ENCODE measurements at places on chromosomes 7 and 10.

DNA sequence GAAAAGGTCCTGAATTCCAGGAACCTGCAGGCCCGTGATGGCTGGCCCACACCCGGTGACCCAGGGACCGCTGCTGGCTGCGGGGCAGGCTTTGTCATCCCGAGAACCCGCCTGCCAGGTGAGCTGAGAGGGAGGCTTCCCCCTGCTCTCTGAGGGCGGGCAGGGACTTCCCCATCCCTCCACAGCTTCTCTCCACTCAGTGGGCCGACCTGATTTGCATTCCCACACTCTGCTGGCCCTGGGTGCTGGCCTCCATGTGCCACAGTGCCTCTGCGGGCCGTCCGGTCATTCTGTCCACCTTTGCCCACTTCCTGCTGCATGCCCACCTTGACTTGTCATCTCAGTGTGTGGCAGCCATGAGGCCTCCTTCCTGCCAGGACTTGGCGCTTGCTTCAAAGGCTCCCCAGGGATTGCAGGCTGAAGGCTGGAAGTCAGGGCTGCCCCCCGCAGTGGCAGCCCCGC is 35.3 kb downstream of the PALD1 start:
- DNase-seq, result no peak

GRCh38 chr7:27605283-27605682 is 57.4 kb downstream of the HIBADH start:
- no peak for DNase-seq

GRCh38 chr7:77980087-77980713 is 181.6 kb downstream of the PHTF2 start:
- no peak for DNase-seq

GRCh38 chr10:7550013-7550412 is 116.8 kb downstream of the ITIH5 start:
- no peak for DNase-seq

DNA sequence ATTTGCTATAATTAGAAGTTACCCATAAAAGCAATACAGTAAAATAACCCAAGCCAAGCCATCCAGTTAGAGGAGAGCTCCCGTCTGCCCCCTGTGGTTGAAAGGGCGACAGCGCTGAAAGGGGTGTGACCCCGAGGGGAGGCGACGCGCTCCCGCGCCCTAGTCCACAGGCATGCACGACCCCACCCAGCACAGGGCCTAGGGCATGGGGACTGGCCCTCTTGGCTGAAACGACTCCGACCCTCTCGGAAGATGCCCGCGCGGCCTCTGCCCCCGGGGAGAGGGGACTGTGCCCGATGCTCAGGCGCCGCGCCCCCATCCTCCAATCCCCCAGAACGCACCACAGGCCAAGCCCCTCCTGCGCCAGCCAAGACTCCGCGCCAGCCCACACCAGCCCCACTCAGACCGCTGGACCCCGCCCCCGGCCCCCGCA is 64.0 kb downstream of the CSGALNACT2 start:
- peak; percentile 88 for DNase-seq

DNA sequence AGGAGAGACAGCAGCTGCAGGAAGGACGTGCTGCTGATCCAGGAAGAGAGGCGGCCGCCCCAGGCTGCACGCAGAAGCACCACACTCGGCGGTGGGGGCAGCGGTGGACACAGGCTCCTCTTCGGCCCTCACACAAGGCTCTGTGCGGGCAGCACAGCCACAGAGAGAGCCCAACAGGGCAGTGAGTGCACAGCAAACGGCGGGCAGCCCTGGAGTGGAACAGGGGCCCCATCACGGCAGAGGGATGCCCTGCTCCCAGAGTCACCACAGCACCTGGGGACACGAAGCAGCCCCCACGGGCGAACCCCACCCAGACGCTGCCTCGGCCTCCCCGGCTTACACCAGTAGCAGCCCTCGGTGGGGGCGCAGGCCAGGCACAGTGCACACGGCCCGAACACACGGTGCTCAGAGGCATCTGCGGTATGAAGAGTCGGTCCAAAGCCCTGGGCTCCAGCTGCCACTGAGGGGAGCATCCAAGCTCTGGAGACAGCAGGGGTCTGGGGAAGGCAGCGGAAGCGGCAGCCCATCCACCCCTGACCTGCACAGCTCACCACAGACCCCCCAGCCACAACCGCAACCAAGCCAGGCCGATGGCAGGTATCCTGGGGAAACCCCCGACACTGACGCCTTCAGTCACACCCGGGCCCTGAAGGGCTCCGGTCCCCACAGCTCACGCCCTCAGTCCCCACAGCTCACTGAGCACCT is 16.8 kb downstream of the NUDT1 start:
- no peak for DNase-seq

- DNase-seq, result no peak
Observed at GRCh38 chr10:118007773-118008172, 39.0 kb downstream of the RAB11FIP2 start.

DNA sequence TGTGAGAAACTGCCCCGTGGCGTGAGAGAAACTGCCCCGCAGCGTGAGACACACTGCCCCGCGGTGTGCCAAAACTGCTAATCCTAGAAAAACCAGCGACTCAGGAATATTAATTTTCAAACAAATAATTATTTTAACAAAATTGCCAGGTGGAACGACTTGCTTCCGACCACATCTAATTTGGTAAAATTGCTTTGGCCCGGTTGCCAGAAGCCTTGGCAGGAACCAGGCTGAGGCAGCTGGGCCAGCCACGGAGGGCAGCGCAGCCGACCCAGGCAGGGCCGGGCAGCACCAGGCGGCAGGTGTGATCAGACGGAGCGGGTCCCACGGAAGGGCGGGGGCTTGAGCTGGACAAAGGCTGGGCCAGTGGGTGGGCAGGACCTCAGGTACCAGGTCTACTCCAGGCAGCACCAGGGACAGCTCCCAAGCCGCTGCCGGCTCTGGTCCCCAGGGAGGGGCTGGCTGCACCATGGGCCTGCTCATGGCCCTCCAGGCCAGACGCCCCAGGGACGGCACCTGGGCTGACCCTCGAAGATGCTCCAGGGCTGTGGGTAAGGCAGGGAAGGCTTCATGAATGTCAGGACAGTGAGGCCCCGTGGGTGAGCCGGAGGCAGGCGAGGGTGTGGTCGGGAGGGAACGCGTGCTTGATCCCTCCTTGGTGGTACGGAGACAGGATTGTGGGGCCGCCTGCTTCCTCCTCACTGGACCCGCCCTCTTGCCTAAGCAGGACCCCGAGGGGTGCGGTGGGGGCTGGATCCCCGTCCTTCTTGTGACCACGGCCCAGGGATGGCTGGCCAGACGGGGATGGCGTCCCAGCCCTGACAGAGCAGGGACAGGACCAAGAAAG is 7.7 kb upstream of the ADGRA1 start:
- DNase-seq, result no peak

DNA sequence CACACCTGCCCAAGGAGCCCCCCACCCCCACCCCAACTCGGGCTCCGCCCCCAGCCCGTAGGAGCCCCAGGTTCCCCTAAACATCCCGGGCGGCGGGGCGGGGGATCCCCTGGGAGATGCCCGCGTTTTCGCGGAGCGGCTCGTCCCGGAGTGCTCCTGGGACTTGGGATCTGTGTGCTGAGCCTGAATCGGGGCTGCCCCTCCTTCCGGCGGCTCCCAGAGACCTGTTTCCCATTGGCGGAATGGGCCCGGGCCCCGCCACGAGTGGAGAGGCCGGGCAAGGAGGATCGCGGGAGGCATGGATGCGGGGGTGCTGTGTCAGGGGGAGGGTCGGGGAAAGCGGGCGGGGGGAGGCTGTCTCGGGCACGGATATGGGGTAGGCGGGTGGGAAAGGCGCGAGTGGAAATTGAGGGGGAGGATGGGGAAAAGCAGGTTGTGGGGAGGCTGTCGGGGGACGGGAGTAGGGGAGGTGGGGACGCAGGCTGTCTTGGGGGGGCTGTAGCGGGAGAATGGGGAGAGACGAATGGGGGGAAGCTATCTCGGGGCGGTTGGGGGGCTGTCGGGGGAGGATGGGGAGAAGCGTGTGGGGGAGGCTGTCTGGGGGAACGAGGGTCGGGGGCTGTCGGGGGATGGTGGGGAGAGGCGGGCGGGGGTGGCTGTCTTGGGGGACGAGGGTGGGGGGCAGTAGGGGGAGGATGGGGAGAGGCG is 572 bp upstream of the BHLHA15 start:
- DNase-seq, result no peak

- DNase-seq, result no peak
Observed at GRCh38 chr7:12990440-12990839, 303.0 kb downstream of the ARL4A start.

DNA sequence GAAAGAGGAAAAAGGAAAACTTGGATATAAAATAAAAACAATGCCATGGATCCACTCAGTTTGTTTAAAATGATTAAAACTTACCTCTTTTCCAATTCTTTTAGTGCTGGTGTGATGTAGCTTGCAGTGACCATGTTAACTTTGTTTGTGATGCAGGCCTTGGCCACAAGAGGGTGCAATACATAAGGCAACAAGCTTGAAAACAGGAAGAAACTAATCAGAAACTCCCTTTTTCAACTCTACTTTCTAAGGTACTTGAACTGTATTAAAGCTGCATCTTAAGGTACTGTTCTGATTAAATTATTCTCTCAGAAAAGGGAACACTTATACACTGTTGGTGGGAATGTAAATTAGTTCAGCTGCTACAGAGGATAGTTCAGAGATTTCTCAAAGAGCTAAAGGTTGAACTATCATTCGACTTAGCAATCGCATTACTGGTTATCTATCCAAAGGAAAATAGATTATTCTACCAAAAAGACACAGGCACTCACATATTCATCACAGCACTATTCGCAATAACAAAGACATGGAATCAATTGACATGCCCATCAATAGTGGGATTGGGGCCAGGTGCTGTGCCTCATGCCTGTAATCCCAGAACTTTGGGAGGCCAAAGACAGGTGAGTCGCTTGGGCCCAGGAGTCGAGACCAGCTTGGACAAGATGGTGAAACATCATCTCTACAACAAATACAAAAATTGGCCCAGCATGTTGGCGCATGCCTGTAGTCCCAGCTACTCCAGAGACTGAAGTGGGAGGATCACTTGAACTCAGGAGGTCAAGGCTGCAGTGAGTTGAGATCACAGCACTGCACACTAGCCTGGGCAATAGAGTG is 50.9 kb downstream of the AASS start:
- peak; percentile 23 for DNase-seq

DNA sequence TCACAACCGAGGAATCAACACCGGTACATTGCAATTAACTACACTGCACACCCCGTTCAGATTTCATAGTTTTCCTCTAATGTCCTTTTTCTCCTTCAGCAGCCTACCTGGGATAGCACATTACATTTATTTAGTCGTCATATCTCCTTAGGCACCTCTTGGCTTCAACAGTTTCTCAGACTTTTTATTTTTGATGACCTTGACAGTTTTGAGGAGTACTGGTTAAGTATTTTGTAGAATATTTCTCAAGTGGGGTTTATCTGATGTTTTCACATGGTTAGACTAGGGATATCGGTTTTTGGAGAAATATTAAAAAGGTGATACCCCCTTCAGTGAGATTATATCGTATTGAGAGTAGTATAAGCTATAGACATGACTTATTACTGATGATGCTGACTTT is 87.0 kb upstream of the GLCCI1 start:
- DNase-seq, result no peak

DNA sequence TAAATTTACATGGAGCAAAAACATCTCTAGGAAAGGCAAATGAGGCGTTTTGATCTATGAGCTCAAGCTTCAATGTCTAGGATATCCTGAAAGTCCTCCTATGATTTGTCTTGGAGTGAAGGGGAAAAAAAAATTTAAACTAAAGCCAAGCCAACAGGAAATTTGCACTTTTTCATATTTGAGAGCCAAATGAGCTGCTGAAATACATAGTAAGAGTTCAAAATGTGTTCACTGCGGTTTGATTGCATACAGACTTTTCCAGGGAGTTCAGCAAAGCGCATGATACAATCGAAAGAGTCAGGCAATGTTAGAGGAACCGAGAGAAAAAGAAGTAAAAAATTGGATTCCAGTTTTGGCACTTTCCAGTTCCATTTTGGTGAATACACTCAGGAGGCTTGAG is 633.4 kb upstream of the MGMT start:
- no peak for DNase-seq

DNA sequence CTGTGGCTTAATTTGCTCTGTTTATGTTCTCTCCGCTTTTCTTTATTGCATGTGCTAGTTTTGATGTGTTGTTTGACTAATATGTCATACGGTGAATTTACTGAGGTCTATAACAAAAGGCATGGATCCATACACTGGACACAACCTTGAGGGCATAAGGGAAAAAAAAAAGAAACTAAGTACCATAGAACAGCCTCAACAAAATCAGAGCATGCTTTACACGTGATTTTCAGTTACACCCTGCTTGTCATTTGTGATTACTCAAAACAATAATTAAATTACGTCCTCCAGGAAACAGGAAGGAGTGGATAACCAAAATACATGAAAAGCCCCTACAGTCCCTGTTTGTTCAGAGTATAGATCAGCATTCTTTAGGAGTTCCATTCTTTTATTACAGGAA is 150.5 kb downstream of the CRPPA start:
- DNase-seq, result no peak

GRCh38 chr7:149370790-149371189 is 90.1 kb downstream of the ZNF777 start:
- DNase-seq, result no peak

- no peak for DNase-seq
Observed at GRCh38 chr10:943334-944033, 12.0 kb upstream of the LARP4B start.

GRCh38 chr7:151884312-151885201 is 7.6 kb upstream of the PRKAG2 start:
- no peak for DNase-seq

DNA sequence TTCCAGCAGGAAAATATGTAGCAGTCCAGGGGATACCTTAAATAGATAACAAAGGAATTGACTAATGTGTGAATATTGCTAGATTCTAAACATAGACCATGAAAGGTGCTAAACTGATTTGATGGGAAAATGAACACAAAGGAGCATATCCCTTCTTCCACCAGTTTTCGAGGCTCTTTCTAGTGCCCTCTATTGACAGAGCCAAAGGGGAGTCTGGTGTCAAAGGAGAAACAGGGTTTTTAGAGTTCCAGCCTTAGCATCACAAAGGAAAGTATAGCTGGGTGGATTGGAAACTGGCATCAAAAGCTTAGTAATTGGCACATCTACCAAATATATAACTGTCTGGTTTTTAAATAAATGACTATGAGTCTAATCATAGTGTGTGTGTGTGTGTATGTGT is 636.8 kb downstream of the ETV1 start:
- DNase-seq, result no peak

DNA sequence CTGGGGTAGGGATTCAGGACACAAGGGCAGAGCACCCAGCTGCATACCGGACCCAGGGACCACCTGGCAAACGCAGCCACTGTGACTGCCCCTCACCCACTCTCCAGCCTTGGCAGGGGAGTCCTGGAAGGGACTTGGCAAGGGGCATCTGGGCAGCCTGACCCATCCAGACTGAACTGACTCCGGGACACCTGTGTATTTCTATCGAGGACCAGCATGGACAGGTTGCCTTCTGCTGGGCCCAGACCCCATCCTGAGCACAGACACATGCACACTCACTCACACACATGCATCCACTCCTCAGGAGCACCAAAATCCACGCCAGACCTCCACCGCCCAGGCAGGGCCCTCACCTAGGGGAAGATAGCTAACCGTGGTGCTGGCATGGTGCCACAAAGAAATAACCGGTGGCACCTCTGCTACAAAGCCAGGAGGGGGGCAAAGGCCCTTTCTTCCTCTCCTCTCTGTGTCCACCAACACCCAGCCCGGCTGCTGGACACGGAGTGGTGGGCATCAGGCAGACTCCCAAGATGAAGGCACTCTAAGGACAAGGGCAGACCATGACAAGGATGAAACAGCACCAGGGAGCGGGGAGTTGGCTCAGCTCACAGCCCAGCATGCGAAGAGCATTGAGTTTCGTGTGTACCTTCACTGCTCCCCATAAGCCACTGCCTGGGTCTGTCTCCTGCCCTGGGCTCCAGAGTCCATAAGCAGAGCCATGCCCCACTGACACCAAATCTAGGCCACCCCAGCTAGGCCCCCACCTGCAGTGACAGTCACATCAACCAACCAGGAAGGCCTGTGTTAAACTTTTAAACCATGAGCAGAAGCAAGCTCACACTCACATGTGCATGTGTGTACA is 35.3 kb downstream of the KCNH2 start:
- no peak for DNase-seq

All from left lung (tissue), 14 donors.